ENCODE measurements at places on chromosomes 4 and X.

DNA sequence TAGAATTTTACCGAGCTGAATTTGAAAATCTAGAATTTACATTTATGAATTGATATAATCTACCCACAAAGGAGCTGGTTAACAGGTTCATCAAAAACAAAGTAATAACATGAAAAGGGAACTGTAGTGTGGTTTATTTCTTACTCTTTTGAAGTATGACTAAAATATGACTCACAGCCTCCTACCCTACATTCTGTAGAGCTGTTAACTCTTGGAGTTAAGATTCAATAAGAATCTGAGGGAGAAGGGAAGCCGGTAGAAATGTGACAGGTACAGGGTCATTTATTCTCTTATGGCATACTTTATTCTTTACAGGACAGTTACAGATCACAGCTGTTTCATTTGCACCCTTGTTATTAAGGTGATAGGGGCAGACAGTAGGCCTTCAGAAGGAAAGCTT lies 132.2 kb upstream of the FAM47B start:
- no peak for DNase-seq

DNA sequence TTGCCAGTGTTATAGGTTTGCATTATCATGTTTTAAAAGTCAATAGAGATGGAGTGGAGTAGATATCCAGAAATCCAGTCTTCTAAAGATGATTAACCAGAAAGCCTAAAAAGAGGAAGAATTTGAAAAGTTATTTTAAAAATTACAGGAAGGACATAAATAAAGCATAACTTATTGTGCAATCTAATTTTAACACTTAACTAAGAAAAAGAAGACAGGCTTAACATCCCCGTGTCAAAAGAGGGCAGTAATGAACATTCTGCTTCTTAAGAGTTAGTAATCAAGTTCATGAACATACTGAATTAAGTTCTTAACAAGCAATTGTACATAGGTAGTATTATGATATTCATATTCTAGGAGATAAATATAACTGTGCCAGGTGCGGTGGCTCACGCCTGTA lies 39.3 kb downstream of the ELF2 start:
- no peak for DNase-seq

GRCh38 chr4:2299794-2300193 lies 37.9 kb upstream of the MXD4 start:
- DNase-seq = no peak

DNA sequence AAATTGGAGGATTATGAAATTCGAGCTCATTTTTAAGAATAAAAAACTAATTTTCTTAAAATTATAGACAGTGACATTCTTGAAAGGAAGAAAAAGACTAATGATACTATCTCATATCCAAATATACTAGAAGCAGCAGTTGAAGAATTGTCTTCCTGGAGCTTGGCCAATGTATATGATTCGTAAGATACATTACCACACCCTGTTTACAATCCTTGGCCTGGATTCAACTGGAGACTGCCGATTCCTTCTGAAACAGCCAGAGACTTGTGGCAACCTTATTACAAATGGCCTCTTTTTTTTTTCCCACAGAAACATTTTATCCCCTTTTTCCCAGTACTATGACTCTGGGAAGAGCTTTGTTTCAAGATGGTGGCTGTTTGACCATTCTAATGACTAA lies 571.2 kb upstream of the FAT1 start:
- DNase-seq = no peak

GRCh38 chrX:40546870-40547269 lies 33.9 kb upstream of the ATP6AP2 start:
- no peak for DNase-seq

GRCh38 chr4:98341309-98341708 lies 80.1 kb downstream of the RAP1GDS1 start:
- no peak for DNase-seq

- DNase-seq = no peak
Measured at GRCh38 chrX:18961686-18962085, 22.2 kb downstream of the PHKA2 start.

- no peak for DNase-seq
Measured at GRCh38 chr4:74534936-74535335, 90.0 kb downstream of the AREG start.

GRCh38 chr4:184401397-184402171 lies 72.8 kb downstream of the IRF2 start:
- DNase-seq = no peak

DNA sequence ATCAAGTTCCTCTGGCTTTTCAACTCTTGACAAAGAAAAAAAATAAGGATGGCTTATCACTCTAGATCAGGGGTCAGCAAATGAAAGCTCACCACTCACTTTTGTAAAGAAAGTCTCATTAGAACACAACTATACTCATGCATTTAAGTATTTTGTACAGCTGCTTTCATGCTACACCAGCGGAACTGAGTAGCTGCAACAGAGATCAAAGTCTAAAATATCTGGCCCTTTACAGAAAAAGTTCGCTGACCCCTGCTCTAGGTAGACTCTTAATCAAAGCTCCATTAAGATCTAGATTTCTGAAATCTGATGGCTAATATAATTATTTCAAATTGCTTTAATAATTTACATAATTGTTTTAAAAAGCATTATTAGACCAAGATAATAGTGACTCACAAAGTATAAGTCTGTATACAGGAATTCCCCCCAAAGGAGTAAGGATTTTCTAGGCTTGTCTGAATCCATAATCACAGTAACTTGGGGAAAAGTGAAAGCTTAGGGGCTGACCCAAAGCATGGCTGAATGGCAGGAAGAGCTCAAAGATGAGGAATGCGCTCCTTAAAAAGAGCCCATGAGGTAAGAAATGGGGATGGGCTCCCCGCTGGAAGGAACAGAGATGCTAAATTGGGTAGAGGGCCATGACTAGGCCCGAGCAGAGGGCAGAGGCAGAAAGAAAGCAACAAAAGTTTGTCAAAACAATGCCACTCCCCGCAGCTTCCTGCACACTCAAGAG lies 140.3 kb downstream of the SH3KBP1 start:
- DNase-seq = no peak

- DNase-seq = no peak
Measured at GRCh38 chr4:98827661-98828060, 101.3 kb downstream of the EIF4E start.

DNA sequence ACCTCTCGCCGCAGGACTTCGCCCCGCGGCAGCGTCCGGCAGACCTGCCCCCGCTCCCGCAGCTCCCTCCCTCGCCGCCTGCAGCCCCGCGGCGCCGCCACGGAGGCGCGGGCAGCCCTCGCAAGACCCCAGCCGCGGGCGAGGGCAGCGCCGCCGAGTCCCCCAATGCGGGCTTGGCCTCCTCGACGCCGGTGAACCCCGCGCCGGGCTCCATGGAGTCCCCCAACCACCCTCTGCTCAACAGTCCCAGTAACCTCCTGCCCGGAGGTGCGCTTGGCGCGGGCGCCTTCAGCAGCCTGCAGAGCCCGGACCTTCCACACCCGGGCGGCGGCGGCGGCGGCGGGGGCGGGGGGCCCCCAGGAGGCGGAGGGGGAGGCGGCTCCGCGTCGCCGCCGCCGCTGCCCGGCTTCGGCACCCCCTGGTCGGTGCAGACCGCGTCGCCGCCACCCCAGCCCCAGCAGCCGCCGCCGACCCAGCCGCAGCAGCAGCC lies 1.2 kb downstream of the CPEB2 start:
- peak; percentile 32 for DNase-seq

DNA sequence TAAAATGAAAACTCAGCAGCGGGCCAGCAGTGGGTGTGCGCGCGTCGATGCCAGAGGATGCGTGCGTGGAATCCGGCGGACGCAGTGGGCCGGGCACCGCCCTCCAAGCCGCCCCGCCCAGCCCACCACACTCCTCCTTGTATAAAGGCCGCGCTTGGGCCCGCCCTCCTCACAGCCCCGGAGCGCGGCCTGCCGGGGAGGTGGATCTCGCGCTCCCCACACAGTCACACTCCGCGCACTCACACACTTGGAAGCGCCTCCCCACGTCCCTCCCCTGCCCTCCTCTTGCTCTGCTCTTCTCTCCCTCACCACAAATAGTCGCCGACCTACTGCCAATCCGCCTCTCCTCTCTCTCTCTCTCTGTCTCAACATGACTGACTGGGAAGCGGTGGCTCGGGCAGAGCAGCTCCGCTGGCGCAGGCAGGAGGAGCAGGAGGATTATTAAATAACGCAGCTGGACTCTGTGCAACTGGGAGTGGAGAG lies at the start of gene CCSER1:
Gene CCSER1, plus strand, starts transcription at position 172 of the 483 bp plus-strand sequence.
- no peak for DNase-seq

DNA sequence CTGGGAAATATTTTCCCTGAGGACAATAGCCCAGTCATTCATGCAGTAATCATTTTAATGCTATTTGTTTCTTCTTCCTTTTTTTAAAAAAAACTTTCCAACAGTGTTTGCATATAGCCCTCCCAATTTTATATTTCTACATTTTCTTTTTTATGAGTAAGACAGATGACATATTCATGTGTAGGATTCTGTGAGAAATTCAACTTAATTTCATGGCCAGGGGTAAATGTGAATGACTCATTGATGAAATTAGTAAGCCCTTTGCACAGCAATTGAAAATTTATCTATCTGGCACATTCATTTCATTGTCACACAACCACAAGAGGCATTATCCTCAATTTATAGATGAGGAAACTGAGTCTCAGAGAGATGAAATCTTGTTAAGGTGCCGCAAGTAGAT lies 13.7 kb upstream of the SMIM20 start:
- no peak for DNase-seq

DNA sequence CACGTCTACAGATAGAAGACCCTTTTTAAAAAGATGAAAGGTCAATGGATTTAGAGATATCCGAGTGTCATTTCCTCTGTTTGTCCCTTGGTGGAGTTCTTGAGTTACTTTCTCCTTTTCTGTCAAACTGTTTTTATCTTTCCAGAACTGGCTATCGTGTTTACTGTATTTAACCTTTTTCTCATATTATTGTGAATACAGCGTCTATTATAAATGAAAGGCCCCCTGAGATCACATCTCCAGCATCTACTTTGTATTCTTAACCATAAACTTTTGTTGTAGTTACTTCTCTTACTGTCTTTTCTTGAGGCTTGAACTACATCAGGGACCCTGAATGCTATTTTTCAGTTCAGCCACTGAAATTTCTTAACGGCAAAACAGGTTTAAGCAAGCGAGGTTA lies 4.0 kb upstream of the PCDH7 start:
- no peak for DNase-seq

- DNase-seq = peak; percentile 78
Measured at GRCh38 chrX:103687073-103687695, 685 bp upstream of the MORF4L2 start.

GRCh38 chr4:97104006-97104405 lies 1039.3 kb downstream of the STPG2 start:
- DNase-seq = no peak

DNA sequence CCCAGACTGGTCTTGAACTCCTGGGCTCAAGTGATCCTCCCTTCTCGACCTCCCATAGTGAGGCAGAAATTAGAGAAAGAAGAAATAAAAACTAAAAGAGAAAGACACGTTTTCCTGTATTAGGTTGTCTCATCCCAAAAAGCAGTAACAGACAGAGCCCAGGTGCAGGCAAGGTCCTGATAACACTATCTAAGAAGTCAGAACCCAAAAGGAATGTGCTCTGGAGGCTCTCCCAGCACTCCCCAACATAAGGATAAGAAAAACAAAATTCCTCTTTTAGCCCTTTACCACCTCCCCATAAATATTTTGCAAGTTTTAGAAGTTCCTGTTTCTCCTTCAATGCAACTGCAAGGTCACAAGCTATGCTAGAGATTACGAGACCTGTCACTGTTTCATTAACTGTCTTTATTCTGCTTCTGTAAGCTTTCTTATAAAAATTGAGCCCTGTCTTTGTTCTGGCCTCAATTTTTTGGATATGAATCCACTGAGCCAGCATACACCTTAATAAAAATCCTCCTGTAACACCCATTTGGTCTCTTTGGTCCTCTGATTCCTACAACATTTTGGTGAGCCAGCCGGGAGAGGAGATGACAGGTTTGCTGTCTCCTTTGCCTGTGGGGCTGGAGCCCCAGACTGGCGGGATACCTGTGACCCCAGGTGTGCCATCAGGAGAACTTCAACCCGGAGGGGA lies 25.9 kb downstream of the LIAS start:
- no peak for DNase-seq

- DNase-seq = no peak
Measured at GRCh38 chrX:13376857-13377549, 57.1 kb upstream of the ATXN3L start.

DNA sequence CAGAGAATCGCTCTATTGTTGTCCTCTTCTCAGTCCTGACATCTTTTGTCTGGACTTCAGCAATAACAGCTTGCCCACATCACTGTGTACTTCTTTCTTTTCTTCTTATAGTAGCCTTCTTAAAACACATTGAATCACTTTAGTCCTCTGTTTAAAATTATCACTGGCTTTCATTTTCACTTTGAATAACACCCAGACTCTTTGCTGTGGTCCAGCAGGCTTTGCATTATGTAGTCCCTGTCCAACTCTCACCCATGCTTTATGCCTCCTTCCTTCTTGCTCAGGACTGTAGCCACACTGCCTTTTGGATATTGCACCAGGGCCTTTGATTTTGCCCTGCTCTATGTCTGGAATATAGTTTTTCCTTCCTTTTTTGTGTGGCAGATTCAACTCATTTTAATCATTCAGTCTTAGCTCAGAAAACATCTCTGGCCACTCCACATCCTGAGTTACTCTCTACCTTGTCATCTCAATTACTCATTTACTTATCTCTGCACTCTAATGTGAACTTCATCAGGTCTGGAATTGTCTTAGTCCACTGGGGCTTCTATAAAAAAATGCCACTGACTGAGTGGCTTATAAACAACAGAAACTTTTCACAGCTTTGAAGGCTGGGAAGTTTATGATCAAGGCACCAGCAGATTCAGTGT lies 168.2 kb downstream of the C4orf33 start:
- DNase-seq = no peak

DNA sequence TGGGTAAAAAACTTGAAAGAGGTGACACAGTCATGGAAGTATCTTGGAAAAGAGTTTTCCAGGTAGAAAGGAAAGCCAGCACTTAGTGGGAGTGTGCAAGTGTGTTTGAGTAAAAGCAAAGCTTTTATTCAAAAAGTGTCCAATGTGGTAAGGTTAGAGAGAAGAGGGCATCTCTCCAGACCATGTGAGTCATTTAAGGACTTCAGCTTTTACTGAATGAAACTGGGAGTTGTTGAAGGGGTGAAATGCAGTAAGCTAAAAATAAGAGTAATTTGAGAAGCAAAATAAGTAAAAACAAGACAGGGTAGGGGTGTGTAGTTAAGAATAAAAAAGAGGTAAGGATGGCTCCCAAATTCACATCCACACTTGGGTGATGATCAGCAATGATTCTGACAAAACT lies 238.9 kb downstream of the SLC7A11 start:
- no peak for DNase-seq

DNA sequence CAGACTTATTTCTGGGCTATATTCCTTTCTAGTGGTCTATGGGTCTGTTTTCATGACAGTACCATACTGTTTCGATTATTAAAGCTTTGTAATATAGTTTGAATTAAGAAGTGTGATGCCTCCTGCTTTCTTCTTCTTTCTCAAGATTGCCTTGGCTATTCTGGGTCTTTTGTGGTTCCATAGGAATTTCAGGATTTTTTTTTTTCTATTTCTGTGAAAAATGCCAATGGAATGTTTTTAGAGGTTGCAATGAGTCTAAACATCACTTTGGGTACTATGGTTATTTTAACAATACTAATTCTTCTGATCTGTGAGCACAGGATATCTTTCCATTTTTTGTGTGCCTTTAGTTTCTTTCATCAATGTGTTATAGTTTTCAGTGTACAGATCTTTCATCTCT lies 204.3 kb upstream of the HCCS start:
- no peak for DNase-seq

All from activated CD4-positive, alpha-beta T cell treated with anti-CD3 and anti-CD28 coated beads, Interleukin-2, amount 50 U/mL, for 24 hours (primary cell).